ENCODE measurements at places on chromosomes 16 and 17. TPM values are rescaled to one million over a fixed set of nuclear protein-coding genes. Genes with fewer than 3 reads are reported as not detected.

GRCh38 chr16:81610144-81610842, 165.7 kb downstream of the CMIP start:
- peak; percentile 91 for DNase-seq

- no peak for DNase-seq
Observed at GRCh38 chr16:11619327-11619851, 32.7 kb upstream of the LITAF start.

DNA sequence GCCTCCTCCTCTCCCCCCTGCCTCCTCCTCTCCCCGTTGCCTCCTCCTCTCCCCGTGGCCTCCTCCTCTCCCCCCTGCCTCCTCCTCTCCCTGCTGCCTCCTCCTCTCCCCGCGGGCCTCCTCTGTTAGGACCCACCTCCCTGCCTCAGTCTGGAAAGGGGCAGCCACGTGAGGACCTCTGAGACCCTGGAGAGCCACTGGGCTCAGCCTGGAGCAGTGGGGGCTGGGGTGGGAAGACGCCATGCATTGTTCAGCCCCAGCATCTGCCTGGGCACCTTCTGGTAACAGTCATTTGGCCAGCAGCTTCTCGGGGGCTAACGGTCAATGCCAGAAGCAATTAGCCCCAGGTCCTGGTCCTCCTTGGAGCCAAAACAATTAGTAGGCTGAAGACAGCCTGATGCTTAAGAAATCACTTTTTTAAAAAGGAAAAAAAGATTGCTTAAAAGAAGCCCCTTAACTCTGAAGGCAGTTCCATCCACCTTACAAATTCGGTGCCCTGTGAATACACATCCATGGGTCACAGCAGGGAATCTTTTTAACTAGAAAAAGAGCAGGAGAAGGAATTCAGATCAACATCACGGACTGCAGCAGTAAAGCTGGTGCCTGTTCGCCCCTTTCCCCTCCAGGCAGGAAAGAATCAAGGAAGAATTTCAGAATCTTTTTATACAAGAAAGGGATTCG, 29.8 kb downstream of the NXN start:
- no peak for DNase-seq

DNA sequence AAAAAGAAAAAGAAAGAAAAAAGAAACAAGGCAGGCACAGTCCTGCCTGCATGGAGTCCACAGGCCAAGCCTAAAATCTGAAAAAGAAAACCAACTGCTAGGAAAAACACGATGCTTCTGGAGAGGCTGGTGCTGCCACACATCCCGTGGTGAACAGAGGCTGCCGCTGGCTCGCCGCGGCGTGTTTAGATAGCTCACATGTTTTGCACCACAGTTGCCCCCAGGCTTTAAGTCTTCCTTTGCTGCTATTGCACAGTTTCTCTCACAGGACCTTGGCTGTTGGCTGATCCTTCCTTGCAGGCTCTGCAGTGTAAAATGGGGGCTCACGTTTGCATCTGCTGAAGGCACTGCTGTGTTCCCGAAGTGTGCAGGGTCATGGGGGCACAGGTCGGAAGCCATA, 8.6 kb downstream of the SLC6A4 start:
- DNase-seq, result no peak

DNA sequence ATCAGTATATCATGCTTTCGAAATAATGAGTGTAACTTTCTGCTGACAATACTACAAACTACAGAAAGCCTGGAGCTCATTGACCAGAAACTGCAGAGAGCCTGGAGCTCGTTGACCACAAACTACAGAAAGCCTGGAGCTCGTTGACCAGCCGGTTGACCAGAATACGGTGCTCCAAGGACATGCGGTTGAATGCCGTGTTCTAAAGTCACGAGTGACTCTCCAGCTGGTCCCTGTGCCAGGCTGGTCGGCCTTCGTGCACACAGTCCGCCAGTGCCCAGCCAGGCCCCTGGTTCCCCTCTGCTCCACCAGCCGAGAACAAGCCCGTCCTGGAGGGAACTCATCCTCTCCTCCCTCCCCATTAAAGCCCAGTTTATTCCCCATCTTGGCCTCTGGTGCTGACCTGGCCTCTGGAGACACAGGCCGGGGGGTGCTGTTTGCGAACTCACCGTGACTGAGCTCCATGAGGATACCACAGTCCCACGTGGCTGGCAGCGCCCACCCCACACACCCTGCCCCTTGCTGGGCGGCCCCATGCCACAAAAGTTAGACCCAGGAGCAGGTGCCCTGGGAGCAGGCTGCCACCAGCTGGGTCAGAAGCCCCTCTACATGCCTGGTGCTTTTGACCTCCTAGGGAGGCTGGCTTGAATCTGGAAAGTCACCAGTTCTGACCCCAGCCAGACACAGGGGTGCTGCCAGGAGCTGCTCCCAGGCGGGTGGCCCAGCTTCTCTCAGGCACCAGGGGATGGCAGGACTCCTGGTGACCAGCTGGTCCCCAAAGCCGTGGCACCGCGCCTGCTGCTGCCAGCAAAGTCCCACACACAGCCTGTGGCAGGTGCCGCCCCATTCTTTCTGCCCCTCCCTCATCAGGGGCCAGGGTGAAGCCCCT, 15.5 kb upstream of the CDH15 start:
- no peak for DNase-seq

Gene SOX15
- total RNA-seq, result 11.5 TPM

GRCh38 chr17:57925361-57925990, 29.7 kb downstream of the CUEDC1 start:
- no peak for DNase-seq

GRCh38 chr17:45228763-45229539, 7.3 kb downstream of the FMNL1 start:
- DNase-seq, result peak; percentile 95

Gene SOST
- not detected for total RNA-seq

DNA sequence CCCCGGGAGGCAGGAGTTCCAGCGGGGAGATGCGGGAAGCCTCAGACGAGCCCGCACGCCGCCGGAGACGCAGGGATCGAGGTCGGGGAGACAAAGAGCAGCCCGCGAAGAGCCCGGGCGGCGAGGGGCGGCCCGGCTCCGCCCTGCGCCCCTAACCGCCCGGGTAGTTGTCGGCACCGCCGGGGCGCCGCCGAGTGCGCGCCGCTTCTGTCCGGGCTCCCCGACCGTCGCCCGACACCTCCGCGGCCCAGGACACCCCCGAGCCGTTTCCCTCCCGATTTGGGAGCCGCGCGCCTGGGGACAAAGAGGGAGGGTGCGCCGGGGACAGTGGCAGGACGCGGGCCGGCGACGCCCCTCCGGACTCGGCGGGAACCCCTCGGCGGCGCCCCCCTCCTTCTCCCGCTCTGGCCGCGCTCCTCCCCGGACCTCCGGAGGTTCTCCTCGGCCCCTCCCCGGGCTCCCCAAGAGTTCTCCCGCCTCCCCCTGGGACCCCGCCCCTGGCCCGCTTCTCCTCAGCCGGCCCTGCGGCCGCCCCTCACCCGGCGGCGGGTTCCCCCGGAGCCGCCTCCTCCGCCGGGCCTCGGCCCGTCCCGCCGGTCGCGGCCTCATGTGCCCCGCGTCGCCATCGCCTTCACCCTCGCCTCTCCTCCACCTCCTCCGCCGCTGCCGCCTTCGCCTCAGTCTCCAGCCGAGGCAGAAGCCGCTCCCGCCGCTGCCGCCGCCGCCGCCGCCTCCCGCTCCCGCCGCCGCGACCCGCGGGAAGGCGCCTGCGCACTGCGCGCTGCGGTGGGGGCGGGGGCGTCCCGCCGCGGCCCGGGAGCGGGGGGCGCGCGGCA, at the start of gene GJC1:
GJC1 (minus strand) TSS at position 765 of the 836 bp plus-strand sequence. CDS start 24,470 bp downstream, outside the sequence.
- DNase-seq, result no peak

GRCh38 chr17:77841742-77842527, 116.6 kb upstream of the TNRC6C start:
- no peak for DNase-seq

DNA sequence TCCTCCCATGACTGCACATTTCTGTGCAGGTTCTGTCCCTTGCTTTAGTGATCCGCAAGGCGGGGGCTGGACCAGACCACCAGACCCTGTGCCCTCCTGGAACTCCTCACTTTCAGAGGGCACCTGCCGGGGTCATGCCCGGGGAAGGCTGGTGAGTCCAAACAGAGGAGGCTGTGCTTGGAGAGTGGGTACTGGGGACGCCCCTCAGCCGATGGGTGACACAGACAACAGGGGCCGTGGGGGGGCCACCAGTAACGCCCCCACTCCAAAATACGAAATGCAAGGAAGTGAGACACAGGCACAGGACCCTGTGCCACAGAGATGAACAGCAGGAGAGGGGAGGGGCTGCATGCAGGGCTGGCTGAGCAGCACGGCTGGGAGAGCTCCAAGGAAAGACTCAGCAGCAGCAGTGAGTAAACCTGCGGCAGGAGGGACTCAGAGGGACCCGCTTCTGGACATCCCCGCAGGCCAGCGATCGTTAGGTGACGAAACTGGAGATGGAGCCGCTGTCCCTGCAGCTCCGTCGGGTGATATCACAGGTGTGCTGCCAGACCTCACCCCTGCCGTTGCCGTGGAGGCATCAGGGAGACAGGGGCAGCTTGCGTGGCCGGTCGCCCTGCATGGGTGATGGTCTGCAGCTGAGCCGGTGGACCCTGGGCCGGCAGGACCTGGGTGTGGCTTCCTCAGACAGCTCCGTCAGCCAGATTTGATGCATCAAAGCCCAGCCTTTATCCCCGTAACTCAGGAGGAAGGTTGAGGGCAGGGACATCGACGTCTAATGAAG, 71.2 kb upstream of the GNG13 start:
- no peak for DNase-seq

- DNase-seq, result peak; percentile 54
Observed at GRCh38 chr17:83152227-83152744, 72.9 kb downstream of the METRNL start.

GRCh38 chr17:44137891-44138709, 3.6 kb upstream of the HROB start:
- peak; percentile 96 for DNase-seq

DNA sequence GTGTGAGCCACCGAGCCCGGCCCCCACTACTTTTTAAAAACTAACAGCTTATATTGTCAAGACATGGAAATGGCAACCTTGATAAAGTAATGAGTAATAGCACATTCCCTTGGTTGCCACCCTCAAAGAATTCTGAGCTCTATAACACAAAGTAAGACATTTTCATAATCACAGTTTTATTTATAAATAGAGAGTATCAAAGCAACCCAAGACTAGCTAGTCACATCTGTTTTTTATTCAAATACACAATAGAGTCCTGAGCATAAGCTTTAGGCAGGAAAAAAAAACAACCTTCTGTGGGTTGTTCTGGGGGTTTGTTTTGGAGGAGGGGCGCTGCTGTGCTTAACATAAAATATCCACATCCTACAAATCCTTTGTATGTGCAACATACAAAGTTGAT, 68.7 kb downstream of the CEP95 start:
- DNase-seq, result no peak

All from right atrium auricular region (tissue), 2 donors.